ENCODE measurements at places on chromosomes 16 and 17.
A peak's percentile ranks its signal among the peaks of the same experiment; 100 is the strongest.

DNA sequence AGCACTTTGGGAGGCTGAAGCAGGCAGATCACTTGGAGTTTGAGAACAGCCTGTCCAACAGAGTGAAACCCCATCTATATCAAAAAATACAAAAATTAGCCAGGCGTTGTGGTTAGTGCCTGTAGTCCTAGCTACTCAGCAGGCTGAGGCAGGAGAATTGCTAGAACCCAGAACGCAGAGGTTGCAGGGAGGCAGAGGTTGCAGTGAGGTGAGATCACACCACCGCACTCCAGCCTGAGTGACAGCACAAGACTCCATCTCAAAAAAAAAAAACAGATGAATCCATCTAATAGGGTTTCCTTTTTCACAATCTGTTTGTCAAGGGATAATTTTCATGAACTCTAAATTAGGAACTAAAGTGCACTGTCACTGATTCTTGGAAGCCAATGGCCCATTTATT, 99.0 kb downstream of the PARN start:
- no peak for DNase-seq

- no peak for DNase-seq
These were observed 227.6 kb upstream of the WSB1 start for GRCh38 chr17:27066315-27066714.

- no peak for DNase-seq
These were observed 28.5 kb upstream of the KDM8 start for GRCh38 chr16:27174798-27175197.

DNA sequence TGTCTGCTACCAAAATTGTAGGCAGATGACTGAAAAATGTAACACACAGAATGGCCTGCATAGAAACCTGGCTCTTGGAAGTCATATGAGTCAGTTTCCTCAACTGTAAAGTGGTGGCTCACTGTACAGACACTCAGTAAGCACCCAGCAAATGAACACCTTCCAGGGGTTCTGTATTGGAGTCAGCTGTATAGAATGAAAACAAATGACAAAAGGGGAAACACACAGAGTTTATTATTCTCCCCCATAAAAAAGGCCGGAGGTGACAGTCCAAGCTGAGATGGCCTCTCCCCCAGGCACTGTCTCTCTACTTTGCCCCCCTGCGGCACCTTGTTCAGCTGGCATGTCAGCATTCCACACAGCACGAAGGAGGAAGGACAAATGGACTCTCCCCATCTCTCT, 6.2 kb upstream of the MEOX1 start:
- DNase-seq = no peak

DNA sequence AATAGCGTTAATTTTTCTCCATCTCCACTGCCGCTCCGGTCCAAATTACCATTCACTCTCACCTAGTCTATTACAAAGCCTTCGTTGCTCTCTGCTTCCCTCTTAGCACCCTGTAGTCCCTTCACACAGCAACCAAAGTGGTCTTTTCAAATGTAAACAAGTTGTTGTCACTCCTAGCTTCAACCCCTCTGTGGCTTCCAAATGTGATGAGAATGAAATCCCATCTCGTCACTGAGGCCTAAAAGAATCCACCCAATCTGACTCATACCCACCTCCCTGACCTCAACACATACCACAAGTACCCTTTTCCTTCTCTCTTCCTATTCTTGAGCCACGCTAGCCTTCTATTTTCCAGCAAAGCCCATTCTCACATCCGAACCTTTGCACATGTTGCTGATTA, 2.2 kb upstream of the PELP1 start:
- no peak for DNase-seq

DNA sequence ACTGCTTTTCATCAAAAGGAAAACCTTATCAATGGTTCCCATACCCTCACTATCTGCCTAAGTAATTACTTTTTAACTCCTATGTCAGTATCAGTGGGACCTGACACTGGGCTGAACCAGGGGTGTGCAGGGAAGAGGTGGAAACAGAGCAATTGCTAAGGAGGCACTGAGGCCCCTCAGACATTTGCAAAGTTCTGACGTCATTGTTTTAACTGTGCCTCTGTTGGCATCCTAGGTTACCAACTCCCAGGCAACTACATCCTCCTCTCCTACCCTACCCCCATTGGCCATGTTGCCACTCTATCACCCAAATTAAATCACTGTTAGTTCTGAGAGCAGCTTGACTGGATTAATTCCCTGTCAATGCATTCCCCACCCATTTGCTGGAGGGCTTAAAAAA, 8.0 kb upstream of the WWOX start:
- DNase-seq = no peak

DNA sequence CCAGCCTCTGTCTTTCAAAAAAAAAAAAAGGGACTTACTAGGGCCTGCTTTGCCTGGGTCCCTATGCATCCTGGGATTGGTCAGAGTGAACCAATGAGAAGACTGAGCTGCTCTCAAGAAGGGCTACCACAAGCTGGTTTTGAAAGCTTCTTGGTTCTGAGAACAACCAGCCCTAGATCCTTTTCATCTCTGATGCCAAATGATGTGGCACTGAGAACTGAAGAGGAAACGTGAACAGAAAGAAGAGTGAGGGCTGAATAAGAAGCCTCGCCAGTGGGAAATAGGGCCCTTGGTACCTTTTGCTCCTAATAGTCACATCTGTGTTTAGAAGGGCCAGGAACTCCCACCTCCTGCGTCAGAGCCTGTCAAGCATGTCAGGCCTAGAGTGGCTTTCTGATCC, 10.7 kb downstream of the TACO1 start:
- DNase-seq = no peak

GRCh38 chr16:48903039-48903438, 293.1 kb upstream of the N4BP1 start:
- no peak for DNase-seq

- no peak for DNase-seq
These were observed 5.3 kb downstream of the FAM234A start for GRCh38 chr16:239948-240277.

DNA sequence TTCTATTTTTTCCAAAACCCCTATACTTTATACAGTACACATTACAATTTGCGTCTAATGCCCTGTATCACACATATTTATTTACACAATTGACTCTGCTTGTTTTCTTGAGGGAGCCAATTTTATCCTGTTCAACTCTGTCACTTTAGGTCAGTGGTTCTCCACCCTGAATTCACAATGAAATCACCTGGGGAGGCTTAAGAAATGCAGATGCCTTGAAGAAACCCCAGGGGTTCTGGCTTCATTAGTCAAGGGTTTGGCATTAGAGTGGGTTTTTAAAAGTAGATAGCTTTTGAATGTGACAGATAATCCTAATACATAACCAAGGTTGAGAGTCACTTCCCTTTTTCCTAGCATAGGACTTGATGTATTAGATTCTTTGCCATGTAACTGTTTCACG, 398.6 kb upstream of the ERCC4 start:
- DNase-seq = no peak

- no peak for DNase-seq
These were observed 98.1 kb upstream of the DNAH17 start for GRCh38 chr17:78675316-78675616.

- DNase-seq = peak; percentile 10
These were observed at the start of gene MT1X for GRCh38 chr16:56681939-56682702. TSS of gene MT1X (plus strand) at chr16:56682470. CDS start at chr16:56682541, 71 bp downstream.

- no peak for DNase-seq
These were observed 22.0 kb downstream of the C16orf87 start for GRCh38 chr16:46808997-46809396.

DNA sequence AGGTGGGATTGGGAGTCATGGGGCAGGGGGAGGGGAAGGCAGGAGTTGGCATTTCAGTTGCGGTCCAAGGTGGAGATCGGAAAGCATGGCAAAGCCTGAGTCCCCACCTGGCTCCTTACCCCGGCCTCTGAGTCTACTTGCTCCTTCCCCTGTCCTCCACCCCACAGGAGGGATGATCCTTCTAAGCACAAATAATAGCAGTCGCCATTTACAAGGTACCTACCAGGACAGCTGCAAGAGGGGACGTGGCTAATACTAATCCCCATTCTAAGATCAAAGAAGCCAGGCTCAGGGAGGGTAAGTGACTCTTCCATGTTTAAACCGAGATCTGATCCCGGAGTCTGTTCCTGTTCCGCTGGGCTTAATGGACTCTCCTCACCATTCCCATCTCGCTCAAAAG, 396.3 kb downstream of the SLC39A11 start:
- no peak for DNase-seq

DNA sequence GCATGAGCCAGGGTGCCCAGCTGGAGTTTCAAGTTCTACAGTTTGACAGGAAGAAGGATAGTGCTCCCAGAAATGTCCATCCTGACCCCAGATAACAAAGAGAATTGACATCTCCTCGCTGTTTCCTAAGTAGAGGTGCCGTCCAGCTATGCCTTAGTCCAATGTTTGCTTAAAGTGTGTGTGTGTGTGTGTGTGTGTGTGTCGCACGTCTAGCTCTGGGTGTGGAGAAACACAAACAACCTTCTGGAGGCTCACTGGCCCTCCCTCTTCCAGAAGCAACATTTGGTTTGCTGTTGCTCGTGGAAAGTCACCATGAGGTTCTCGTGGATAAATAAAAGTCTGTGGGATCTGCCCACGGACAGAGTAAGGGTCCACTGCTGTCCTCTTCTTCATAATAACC, 22.1 kb downstream of the EMP2 start:
- no peak for DNase-seq

GRCh38 chr17:2631211-2631610, 37.8 kb downstream of the PAFAH1B1 start:
- no peak for DNase-seq

DNA sequence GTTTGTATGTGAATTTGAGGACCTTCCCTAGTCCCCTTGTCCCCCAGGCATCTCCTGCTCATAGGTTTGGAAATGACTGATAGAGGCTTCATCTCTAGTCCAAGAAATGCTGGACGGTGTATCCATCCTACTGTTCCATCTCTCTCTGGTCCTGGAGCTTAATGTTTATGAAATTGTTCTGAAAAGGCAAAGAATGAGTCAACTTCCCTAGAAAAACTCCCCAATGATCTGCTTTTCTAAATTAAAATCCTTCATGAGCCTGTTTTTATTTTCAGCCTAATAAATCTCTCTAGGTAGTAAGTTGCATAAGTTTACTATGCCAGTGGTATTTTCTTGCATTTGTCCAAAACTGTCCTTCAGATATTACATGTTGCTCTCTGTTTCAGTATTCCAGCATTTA, 2.1 kb upstream of the IGSF6 start:
- DNase-seq = no peak

DNA sequence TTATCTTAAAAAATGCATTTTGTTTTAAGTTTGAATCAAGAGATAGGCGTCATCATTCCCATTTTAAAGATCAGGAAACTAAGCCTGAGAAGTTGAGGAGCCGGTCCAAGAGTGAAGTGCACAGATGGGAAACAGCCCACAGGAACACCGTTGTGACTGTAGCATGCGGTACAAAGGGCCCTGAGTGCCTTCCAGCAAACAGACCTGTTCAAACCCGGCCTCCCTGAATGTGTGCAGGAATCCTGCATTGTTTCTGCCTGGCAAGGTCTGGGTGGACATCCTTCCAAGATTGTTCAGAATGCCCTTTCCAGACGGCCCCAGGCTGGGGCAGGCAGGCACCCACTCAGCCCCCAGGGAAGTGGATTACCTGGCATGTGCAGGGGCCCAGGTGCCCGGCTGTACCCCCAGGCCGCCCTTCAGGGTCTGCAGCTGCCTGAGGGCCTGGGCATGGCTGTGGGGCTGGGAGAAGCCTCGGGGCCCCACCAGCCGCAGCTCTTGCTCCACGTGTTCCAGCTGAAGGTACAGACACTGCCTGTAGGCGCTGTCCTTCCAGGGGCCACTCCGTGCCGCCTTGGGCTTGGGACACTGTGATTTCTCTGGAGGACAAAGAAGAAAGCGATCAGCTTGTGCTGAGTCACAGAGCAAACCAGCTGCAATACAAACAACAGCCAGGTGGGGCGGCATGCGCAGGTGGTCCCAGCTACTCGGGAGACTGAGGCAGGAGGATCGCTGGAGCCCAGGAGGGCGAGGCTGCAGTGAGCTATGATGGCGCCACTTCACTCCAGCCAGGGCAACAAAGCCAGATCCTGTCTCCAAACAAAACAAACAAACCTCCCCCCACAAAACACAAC, 45.0 kb upstream of the GCSH start:
- no peak for DNase-seq

DNA sequence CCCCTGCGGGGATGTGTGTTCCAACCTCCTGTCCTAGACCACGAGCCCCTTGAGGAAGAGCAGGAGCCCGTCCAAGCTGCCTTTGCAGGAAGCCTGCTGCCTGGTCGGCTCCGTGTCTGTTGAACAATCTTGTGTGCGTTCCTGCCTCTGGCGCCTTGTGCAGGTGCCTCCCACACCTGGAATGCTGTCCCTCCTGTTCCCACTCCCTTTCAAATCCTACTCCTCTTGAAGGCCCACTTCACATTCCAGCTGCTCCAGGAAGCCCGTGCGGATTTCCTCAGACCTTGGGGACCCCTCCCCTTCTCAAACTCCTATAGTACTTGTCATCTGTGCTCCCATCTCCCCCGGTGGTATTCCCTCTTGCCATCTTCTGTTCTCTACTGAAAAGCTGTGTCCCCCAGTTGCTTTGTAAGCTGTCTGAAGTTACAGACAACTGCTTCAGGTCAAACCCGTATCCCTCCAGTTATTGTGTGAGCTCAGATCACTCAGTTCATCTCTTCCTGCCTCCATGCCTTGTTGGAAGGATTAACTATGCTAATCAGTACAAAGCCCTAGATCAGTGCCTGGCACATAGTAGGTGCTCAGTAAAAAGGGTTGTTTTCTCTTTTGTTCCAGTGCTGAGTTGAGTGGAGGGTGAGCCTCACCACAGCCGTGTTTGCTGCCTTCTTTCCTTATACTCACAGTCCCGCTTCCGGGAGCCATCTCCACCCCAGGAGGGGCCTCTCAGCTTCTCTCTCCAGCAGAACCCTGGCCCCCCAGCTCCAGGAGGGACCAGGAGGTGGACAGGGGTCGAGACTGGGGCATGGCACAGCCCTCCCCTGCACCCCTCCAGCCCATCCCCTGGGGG, 241.8 kb upstream of the CIBAR2 start:
- DNase-seq = no peak

DNA sequence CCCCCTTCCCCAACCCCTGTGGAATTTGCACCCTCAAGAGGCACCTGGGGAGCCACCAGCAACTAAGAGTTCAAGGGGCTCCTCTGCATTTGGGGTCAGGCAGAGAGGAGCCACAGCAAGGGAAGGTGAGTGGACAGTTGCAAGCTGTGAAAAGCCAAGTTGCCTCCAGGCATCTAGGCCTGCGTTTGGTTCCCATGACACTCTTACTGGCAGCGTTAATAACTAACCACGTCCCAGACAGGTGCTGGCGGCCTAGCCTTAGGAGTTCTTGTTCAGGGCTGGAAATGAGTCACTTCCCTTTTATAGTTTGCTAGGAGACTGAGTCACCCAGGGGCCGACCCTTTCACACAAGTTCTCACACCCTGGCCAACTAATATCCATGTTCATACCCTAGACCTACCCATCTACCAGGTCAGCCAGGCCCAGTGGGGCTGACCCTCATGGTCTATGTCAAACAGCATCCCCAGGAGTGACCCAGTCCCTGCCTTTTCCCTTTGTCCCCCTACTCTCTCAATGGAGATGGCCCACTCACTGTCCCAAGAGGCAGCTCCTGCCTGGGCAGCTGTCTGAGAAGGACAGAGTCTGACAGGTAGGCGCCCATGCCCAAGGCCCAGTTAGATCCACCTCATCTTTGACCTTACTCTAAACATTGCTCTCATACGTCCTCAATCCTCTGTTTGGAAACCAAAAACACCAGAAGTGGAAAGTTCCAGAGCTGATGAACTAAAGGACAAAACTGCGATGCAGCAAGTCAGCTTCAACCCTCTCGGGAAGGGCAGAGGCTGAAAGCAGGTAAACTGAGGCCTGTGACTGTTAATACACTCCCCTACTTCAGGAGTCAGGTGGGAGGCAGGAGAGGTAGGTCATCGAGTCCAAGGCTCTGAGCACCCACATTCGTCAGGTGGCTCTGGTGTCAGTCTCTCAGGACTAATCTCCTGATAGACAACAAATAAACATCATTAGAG, 300.6 kb downstream of the SOX9 start:
- peak; percentile 80 for DNase-seq

All from AG04449 (cell line).